ENCODE measurements at places on chromosomes 7 and 10.

DNA sequence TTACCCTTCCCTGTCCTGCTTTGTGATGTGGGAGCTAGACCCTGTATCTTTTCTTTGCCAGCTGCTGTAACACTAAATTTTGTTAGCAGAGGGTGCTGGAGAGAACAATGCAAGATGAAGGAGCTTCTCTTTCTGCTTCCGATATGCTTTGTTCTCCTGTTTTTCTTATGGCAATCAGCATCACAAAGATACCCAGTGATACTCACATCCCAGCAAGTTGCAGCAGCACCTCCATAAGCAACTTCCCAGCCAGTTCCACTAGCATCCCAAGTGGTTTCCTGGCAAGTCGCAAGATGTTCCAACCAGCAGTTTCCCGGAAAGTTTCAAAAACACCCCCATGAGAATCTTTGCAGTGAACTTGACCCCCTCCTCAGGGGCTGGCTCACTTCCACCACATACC, 148.6 kb downstream of the IMMP2L start:
- no peak for DNase-seq

- no peak for DNase-seq
Observed at GRCh38 chr10:126277181-126277580, 111.1 kb downstream of the ADAM12 start.

GRCh38 chr7:92528958-92529264, 316 bp downstream of the RBM48 start:
- no peak for DNase-seq

- DNase-seq = no peak
Observed at GRCh38 chr10:96380821-96381220, 22.0 kb upstream of the OPALIN start.

DNA sequence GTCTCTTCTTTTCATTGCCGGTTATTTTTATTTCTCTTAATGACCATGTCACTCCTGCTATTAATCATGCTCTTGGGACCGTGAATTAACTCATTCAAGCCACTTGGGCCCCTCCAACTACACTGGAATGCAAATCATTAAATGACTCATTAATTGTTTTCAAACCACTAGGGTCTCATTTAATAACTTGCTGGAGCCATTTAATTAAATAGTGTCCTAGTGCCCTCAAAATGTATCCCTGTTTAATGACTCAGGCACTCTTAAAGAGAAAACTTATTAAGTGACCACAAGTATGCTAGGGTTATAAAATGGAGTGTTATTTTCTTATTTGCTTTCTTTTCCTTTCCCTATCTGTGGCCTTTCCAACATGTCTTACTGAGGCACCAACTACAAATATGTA, 73.0 kb downstream of the PLXDC2 start:
- DNase-seq = no peak

DNA sequence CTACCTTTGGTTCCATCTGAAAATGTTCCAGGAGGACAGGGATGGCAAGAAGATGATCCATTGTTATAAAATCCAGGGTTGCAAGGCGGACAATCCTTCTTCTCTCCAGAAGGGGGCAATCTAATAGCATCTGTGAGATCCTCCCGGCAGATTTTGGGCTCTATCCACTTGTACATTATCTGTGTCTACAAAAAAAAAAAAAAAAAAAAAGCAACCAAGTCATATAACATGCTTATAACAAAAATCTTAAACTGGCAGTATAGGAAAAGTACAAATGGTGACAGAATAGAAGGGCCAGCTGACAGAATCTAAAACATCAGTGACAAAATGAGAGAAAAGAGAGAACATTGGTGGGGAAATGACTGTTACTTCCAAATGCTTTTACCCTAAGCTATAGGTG, 132.7 kb downstream of the ELAPOR2 start:
- DNase-seq = peak; percentile 35

DNA sequence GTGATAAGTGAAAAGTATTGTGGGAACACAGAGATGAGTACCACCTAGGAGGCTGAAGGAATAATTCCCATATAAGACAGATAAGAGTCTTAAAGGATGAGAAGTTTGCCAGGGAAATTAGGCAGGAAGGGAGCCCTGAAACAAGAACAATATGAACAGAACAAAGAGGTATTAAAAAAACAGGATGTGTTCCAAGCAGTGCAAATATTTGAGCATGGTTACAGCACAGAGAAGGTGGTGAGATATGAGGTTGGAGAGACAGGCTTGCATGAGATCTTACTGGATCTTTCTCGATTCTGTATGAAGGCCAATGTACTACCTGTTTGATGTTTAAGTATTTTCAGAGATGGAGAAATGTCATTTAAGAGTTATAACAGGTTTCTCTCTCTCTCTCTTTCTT, 20.3 kb downstream of the TAC1 start:
- DNase-seq = no peak

DNA sequence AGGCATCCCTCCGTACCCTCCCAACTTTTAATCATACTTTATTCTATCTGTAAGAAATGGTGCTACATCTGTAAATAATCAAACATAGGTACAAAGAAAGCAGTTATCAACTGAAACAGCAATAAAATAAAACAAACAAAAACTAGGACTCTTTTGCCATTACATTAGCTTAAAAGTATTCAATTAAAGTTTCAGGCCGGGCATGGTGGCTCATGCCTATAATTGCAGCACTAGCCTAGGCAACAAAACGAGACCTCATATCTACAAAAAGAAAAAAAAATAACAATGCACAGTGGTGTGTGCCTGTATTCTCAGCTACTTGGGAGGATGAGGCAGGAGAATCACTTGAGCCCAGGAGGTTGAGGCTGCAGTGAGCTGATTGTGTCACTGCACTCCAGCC, 161.9 kb downstream of the SGMS1 start:
- DNase-seq = no peak

- no peak for DNase-seq
Observed at GRCh38 chr10:76883596-76883995, 754.0 kb downstream of the KCNMA1 start.

GRCh38 chr7:2108071-2108455, 124.7 kb downstream of the MAD1L1 start:
- no peak for DNase-seq

GRCh38 chr7:130872756-130873448, 138.9 kb upstream of the KLF14 start:
- DNase-seq = no peak

DNA sequence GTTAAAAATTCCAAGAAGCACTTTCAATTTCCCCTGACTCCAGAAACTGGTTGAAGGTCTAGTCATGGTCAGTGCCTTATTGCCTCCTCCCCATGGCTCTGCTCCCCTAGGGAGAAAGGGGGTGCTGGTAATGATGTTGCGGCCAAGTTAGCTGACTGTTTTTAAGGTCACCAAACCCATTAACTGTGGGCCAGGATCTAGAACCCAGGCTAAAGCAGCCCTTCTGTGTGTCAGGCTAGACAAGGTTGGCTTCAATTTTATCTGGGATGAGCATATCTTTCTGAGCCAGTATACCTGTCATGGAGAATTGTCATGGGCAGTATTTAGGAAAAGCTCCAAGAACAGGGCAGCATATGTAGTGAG, 11.2 kb upstream of the HOXA13 start:
- no peak for DNase-seq

DNA sequence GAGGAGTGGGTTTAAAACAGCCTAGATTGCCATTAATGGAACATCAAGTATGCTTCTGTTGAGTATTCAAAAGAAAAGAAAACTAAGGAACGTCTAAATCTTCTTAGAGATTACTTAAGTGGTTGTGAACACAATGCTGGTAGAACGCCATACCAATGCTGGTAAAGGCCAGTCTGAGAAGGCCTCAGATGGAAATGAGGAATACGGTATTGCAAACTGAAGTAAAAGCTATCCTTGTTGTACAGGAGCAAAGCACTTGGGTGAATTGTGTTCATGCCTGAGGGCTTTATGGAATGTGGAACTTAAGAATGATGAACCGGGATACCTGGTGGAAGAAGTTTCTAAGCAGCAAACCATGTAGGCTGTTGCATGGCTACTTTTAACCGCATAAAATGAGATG, 208.0 kb downstream of the KCND2 start:
- no peak for DNase-seq

DNA sequence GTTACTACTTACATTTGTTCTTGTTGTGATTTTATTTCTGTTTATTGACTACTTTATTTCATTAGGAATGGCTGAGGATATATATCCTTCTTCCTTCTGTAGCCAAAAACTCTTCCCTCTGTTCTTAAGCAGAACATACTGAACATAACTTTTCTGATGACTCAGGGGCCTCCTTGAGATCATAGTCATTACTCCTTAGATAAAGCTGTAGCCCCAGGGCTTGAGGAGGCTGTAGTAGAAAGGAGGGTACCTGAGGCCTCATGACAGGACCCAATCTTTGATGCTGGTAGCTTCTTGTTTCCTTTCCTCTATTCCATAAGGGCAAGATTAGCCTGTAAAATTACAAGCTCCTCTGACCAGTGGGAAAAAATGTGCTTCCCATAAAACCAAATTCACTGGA, 41.2 kb upstream of the FGFR2 start:
- DNase-seq = no peak

- no peak for DNase-seq
Observed at GRCh38 chr7:46032942-46033341, 111.9 kb upstream of the IGFBP3 start.

All from CD4-positive, alpha-beta T cell treated with Interleukin-6 at 100 ng/mL for 8 hours (primary cell).